Breast epithelium (tissue), 4 donors: ENCODE measurements at places on chromosomes 1 and 21.

DNA sequence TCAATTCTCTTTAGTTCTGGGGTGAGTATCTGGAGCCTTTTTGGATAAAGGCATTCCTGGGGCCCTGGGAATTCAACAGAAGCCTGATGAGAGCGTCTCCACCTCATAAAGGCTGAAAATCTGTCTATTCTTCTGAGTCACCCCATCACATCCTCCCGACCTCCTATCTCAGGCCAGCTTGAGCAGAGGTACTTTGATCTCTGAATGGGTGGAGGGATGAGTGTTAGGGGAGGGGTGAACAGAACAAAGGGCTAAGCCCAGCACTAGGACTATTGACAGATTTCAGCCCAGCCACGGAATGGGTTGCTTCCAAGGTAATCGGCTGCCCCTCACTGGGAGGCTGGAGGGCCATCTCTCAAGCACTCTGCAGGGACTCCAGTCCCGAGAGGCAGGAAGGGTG lies 2.5 kb upstream of the MYBPH start:
- peak; percentile 24 for DNase-seq

- DNase-seq = no peak
Measured at GRCh38 chr1:154707901-154708463, 100.0 kb upstream of the ADAR start.

- DNase-seq = no peak
Measured at GRCh38 chr1:191876631-191877030, 281.6 kb upstream of the RGS18 start.

DNA sequence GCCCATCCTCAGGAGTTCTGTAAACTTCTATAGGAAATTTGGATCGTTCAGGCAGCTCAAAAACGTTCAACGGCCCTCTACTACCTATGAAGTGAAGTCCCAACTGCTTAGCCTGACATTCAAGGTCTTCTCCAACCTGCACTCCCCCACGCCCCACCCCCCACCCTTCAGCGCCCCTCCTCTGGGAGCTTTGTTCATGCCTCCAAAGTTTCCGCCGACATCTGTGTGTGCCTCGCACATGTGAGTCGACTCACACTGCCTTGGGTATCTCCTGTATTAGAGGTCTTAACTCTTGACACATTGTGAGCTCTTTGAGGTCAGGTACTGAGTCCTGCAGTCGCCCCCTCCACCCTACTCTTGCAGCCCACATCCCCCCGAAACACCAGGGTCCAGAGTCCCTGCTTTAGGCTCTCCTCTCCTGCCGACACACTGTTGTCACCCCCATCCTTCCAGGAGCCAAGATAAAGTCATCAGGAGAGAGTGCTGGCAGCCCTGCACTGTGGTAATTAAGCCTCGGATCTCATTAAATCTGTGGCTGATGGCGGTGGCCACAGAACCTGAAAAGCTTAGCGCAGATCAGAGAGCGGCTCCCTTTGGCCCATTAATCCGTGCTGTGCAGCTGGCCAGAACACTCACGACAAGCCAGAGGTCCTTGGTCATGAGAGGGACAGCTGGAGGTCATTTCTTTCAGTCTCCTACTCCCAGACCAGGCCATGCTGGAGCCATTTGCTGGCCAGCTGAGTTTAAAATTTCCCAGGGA lies 1.4 kb upstream of the PAFAH2 start:
- DNase-seq = no peak

- no peak for DNase-seq
Measured at GRCh38 chr1:35762141-35762540, 7.6 kb downstream of the CLSPN start.

DNA sequence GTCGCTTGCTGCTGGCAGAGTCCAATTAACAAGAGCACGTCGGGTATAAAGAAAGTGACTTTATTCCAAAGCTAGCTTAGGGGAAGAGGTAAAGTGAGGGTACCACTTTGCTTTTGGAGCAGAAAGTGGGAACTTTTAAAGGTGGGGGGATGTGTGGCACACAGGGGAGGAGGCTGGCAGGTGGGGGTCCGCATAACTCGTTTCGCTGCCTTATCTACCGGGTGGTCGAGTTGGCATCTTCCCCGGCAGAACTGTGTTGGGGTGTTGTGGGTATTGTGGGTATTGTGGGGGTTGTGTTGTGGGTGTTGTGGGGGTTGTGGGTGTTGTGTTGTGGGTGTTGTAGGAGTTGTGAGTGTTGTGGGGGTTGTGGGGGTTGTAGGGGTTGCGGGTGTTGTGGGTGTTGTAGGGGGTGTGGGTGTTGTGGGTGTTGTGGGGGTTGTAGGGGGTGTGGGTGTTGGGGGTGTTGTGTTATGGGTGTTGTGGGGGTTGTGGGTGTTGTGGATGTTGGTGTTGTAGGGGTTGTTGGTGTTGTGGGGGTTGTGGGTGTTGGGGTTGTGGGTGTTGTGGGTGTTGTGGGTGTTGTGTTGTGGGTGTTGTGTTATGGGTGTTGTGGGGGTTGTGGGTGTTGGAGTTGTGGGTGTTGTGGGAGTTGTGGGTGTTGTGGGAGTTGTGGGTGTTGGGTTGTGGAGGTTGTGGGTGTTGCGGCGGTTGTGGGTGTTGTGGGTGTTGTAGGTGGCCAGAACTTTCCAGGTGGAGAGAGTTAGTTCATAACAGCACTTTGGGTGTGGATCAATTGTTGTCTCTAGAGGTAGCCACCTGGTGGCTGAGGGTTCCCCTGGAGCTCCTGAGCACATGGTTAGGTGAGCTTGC lies 52.7 kb downstream of the AGPAT3 start:
- no peak for DNase-seq

DNA sequence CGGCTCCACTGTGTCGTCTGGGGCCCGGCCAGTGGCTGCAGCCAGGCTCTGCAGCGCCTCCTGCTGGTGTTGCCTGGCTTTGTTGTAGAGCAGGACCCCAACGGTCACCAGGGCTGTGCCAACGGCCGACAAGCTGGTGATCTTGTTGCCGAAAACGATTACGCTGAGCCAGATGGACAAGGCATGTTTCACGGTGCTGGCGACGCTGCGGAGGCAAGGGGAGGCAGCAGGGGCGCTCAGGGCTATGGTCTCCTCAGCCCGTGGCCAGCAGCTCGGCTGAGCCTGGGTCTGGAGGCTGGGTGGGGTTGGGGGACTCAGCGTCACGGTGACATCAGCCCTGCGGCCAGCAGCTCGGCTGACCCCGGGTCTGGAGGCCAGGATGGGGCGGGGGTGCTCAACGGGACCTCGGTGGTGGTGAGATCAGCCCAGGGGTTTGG lies 7.0 kb upstream of the CDK11B start:
- no peak for DNase-seq

- no peak for DNase-seq
Measured at GRCh38 chr1:113141650-113142473, 68.9 kb downstream of the LRIG2 start.

- no peak for DNase-seq
Measured at GRCh38 chr1:217528271-217528670, 102.6 kb downstream of the GPATCH2 start.

GRCh38 chr1:113946678-113947387 lies 17.7 kb downstream of the HIPK1 start:
- no peak for DNase-seq

DNA sequence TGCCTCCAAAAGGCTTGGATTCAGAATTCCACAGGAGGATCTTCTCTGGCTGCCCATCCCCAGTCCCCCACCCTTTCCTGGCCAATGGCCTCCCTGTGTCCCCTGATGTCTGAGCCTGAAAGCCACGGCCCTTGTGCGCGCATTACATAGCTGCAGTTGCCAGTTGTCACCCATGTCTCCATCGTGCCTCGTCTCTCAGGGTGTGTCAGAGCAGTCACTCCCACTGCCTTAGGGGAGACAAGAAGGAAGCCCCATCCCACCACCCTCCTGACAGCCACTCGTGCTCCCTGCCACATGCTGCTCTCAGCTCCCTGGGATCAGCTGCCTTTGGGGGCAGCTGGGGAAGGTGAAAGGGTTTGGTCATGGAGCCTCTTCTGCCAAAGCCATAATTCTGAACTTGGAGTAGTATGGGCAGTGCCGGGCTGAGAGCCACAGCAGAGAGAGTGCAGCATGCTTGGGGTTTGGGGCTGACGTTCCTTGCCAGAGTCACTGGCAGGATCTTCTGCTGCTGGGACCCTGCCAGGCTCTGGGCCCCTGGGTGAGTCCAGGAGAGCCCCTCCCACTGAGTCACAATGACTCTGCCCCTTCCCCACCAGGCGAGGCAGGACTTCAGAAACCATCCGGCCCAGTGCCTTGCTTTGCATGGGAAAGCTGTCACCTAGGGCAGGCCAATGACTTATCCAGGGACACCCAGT lies 285.9 kb upstream of the VAMP3 start:
- no peak for DNase-seq

GRCh38 chr21:33820230-33820770 lies 95.3 kb downstream of the ATP5PO start:
- no peak for DNase-seq

DNA sequence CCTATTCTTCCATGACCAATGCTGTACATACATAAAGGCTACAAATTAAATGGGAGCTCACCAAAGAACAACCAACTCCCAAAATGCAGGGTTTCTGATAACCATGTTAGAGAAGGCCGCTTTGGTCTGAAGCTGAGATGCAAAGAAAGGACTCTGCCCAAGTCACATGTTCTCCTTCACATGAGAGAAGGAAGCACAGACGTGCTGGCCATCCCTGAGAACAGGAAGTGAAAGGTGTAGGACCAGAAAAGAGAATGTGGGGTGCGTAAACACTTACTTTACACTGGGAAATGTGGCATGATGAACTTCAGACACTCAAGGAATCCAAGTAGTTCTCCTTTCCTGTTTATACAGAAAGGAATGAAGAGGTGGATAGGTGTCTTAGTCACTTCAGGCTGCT lies 31.7 kb upstream of the TADA1 start:
- no peak for DNase-seq

- no peak for DNase-seq
Measured at GRCh38 chr1:67350783-67351182, 43.1 kb downstream of the IL12RB2 start.

GRCh38 chr1:19038732-19039131 lies 82.3 kb upstream of the IFFO2 start:
- DNase-seq = no peak

DNA sequence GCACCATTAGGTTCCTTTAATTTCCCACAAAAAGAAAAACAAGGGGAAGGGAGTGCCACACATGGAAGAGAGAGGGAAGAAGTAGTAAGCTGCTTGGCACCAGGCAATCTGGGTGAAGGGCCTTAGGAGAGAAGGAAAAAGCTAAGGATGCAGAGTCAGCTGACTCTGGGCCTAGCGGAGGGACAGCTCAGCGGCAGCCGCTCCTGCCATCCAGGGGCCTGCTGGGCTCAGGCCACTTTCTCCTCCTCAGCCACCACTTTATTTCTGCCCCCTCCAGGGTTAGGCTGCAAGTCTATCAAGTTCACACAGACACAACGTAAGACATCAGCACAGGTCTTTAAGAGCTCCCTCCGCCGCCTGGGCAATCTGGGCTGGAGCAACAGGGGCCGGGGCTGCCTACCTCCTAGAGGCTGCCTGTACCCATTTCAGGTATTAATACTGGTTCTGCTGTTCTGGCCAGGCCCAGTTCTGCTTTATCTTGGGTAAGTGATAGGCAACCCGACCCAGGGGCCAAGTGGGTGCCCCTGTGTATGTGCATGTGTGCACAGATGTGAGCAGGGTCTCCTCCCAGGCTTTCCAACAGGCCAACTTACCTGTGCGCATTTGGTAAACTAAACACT lies 53.6 kb downstream of the SLC45A1 start:
- DNase-seq = no peak

- DNase-seq = no peak
Measured at GRCh38 chr1:84000196-84000885, 1.4 kb upstream of the TTLL7 start.

DNA sequence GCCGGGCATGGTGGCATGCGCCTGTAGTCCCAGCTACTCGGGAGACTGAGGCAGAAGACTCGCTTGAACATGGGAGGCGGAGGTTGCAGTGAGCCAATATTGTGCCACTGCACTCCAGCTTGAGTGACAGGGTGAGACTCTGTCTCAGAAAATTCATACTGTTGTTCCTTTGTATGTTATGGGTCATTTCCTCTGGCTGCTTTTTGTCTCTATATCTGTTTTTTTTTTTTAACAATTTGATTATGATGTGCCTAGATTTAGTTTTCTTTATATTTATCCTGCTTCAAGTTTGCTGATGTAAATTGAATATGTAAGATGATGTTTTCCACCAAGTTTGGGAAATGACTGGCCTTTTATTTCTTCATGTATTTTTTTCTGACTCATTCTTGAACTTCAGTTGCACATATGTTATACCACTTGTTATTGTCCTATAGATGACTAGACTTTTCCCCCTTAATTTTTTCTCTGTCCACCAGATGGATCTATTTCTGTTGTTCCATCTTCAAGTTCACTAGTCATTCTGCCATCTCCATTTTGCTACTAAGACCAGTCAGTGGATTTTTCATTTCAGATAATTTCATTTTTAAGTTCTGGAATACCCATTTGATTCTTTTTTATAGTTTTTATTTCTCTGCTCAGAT lies 173.5 kb downstream of the GALNT2 start:
- no peak for DNase-seq

DNA sequence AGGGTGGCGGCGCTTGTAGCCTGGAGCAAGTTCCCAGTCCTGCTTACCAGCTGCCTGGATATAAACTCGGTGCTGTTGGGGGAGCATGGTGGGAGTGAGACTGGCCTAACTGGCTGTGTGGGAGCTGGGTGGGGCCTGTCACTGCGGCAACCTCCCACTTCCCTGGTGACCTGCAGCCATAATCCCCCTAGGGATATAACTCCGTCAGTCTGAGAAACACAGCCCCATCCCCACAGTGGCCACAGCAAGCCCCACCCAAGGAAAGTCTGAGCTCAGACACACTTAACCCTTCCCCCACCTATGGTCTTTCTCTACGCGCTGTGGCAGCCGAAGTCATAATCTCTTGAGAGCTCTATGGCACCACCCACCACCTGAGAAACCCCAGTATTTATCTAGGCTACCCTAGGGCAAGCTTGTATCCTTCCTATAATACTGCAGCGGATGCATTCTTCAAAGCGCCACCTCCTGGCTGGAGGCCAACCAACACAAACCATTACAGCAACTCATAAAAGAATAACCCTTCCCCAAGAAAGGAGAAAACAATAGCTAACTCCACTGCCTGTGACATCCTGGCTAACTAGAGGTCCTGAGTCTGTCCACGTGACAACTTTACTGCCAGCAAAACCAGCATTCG lies 57.4 kb downstream of the ZNF648 start:
- no peak for DNase-seq

GRCh38 chr1:3645666-3646355 lies 4.1 kb downstream of the WRAP73 start:
- peak; percentile 27 for DNase-seq

DNA sequence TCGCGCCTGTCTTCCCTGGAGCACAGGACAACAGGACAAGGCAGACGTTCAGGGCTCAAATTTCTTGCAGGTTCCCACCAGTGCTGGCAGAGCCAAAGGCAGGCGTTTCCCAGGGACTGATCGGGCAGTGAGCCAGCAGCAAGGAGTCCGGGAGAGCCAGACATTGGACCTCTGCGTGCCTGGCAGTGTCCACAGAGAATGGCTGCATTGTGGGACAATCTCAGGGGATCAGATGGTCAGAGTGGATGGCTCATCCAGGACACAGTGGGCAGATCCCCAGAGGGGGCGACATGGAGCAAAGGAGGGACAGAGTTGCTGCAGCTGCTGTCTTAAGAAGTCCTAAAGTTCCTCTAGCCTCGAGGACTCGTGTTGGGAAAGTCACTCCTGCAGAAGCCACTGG lies 4.6 kb downstream of the TMEM63A start:
- DNase-seq = peak; percentile 39
